ENCODE measurements at places on chromosomes 3 and 15. TPM values are rescaled to one million over a fixed set of nuclear protein-coding genes. Genes with fewer than 3 reads are reported as not detected.

DNA sequence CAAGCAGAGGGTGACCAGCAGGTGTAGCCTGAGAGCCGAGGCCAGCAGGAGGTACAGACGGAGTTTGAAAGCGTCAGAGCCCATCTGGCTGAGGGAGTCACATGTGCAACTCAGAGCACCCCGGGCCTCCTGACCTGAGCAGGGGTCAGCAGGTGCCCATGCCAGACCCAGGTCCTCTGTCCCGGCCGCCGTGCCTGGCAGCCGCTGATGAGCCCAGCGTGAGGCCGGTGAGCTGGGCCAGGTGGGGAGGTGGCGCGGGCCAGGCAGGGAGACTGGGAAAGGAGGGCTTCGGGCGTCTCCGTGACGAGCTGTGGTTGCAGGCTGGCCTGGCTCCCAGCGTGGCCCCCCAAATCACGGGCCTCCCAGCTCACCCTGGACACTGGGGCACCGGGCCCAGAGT is 130.9 kb downstream of the CHSY1 start:
- no peaks in the 10 kb centered on the region for H3K4me1 ChIP-seq
- peaks cover 15% of the 10 kb centered on the region for H3K27me3 ChIP-seq
- no peak overlapping the region for H3K4me3 ChIP-seq
- H3K27ac ChIP-seq: no peak overlapping the region
- H3K36me3 ChIP-seq: no peaks in the 10 kb centered on the region

DNA sequence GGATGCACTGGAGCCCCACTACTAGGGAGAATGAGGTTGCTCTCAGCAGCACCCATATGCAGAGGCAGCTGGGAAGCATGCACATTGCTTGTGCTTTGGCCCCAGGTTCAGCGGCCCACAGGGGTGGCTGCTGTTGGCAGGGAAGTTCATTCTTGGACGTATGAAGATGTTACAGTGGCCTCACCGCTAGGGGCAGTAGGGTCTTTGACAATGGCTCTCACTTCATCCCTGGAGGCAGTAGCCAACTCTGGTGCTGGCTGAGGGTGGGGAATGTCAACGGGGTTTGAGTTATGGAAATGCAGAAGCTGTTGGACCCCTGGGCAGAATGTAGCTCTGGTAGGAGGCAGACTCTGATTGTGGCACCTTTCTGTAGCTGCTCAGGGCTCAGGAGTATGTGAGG is 279.9 kb downstream of the SCAPER start:
- H3K27ac ChIP-seq: no peak overlapping the region
- no peak overlapping the region for H3K4me3 ChIP-seq
- H3K4me1 ChIP-seq: no peaks in the 10 kb centered on the region
- peaks cover 4% of the 10 kb centered on the region for H3K36me3 ChIP-seq
- DNase-seq: no peak

DNA sequence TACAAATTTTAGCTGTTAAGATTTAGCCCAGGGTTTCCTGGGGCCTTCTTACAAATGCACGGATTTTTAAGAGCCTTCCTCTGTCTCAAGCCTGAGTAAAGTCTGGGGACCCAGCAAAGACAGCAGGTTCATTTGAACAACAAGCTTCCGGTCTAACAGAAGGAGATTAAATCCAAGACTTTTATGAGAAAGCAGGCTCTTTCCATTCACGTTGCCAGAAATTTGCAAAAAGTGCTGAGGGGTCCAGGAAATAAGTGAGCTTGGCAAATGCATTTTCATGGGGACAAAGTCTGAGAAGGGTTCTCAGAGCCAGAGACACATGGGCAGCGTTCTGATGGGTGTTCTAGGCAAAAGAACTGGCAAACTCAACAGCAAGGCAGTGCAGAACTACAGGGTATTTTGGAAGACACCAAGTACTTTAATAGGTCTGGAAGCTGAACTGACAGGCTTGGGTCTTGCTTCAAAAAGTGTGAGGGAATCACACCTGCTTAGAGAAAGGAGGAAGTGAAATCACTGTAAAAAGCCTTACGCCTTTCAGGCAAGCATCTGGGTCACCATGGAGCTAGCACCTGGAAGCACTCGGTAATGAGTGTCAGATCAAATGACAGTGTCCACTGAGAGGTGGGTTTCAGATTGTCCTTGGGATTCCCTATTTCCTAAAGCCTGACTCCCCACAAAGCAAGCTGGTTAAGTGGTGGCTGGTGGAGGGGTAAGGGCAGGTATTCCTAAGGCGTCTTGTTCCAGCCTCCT is 115.8 kb upstream of the ARHGEF3 start:
- peaks cover 3% of the 10 kb centered on the region for H3K27me3 ChIP-seq
- H3K4me3 ChIP-seq: no peak overlapping the region
- H3K36me3 ChIP-seq: no peaks in the 10 kb centered on the region
- DNase-seq: no peak
- peaks cover 10% of the 10 kb centered on the region for H3K4me1 ChIP-seq
- H3K27ac ChIP-seq: no peak overlapping the region

GRCh38 chr3:71304684-71305083 is 278.8 kb downstream of the FOXP1 start:
- peaks cover 80% of the 10 kb centered on the region for H3K4me1 ChIP-seq
- peak overlapping the region; percentile 97 for H3K27ac ChIP-seq
- H3K27me3 ChIP-seq: no peaks in the 10 kb centered on the region
- H3K4me3 ChIP-seq: peak overlapping the region; percentile 86

AADACL2 gene
- total RNA-seq: not detected

FHIT gene
- 16.1 TPM for total RNA-seq
